ENCODE measurements at places on chromosomes 2 and 18. TPM values are rescaled to one million over a fixed set of nuclear protein-coding genes. Genes with fewer than 3 reads are reported as not detected.

DNA sequence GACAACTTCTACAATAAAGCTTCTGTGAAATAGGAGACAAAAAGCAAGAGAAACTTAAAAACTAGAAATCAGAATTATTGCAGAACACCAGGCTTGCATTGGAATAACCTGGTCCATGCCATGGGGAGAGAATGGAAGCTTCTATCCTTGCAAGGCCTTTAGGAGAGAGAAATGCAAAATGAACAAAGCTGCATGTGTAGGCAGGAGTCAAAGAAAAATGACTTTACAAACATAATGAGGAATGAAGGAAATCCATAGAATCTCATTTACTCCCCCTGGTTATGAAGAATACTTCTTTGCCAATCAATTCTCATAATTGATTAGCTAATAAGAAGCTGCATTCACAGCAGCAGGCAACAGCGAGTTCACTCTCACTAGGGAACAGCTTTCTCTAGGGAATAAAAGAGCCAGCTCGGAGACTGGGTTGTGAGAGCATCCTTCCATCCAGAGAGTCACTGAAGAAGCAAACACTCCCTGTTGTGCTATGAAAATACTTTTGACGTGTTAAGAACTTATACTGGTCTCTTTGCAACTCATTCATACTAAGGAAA lies 235.9 kb upstream of the LRATD1 start:
- DNase-seq, result no peak
- H3K27ac ChIP-seq, result no peak overlapping the region
- no peaks in the 10 kb centered on the region for H3K36me3 ChIP-seq

DNA sequence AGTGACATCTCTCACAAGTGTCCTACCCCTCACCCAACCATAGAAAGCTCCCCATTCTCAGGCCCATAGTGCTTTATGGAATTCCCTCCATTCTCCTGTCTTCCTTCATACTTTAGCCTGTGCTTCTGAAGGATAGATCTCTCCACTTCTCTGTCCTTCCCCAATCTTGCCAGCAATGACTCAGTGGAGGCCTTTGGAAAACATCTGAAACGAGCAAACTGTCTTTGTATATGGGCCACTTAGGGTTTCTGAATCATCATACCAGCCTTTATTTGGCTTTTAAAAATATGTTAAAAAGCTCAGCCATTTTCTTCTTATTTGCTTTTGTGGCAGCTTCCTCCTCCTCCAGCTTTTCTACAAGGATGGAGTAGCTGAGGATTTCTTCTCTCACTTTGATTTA lies 65.6 kb upstream of the ZNF385B start:
- H3K36me3 ChIP-seq, result no peaks in the 10 kb centered on the region
- no peak overlapping the region for H3K27ac ChIP-seq
- H3K27me3 ChIP-seq, result no peaks in the 10 kb centered on the region
- H3K4me3 ChIP-seq, result no peak overlapping the region
- DNase-seq, result no peak

The HRH4 gene
- total RNA-seq, result not detected

DNA sequence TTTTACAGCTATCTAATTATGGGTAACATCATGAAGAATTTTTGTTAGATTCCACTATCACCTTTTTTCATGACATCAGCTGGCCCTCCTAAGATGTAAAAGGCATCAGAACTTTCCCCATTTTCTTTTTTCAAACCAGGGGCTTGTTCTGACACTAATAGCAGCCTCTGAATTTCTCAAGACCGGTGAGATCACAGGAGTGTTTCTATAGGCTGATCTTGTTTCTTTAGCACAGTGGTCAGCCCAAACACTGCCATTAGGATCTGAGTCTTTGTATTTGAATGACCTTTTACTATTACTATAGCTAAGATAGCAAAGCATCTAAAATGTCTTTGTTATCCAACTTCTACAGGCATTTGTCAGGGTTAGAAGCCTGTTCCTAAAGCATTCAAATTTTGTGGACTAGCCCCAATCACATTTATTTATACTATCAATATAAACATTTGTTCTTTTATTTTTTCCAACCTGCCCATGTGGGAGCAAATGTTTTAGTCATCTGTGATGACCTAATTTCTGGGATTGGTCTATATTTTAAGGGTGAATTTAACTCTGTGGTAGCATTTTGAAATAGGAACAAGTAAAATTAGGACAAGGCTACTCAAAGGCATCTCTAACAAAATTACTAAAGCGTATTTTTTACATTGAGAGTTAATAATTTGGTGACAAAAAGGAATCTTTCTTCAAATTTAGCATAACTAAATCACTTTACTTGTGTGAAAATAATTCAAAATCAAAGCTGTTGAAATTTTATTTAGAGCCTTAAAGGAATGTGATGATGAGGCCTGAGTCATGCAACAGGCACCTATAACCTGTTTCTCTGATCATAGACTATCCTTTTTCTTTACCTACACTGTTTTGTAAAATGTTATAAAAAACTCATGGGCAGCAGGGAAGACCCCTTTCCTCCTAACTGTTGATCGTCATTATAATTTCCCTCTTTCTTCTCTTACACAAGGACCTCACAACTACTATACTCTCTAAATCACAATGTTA lies 39.3 kb downstream of the ZAP70 start:
- H3K27ac ChIP-seq, result no peak overlapping the region
- no peaks in the 10 kb centered on the region for H3K27me3 ChIP-seq
- peak; percentile 59 for DNase-seq
- H3K4me3 ChIP-seq, result no peak overlapping the region
- peaks cover 13% of the 10 kb centered on the region for H3K36me3 ChIP-seq
- H3K4me1 ChIP-seq, result peaks cover 7% of the 10 kb centered on the region

The IL36B gene
- total RNA-seq, result not detected

DNA sequence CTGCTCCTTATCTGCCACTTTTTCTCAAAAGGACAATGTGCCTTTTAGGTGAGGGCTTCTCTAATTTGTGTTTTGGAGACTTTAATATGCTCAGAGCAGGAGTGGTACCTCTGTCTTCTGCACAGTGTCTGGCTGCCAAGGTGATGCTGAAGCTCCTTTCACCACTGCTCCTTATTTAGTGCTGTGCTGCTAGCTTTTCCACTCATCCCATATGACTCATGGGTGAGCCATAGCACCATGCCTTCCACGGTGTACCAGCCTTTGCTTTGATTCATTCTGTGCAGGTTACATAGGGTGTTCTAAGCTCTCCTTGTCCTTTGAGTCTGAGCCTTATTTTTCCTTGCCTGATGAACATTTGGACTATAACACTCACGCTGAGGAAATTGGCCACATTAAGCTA lies 202.4 kb downstream of the ARL6IP6 start:
- no peaks in the 10 kb centered on the region for H3K4me1 ChIP-seq
- DNase-seq, result no peak
- no peak overlapping the region for H3K27ac ChIP-seq
- H3K27me3 ChIP-seq, result no peaks in the 10 kb centered on the region

The ARHGAP25 gene
- total RNA-seq, result 0.36 TPM

The SERPINE2 gene
- total RNA-seq, result 21.1 TPM

- DNase-seq, result peak; percentile 57
- H3K4me1 ChIP-seq, result peaks cover 1% of the 10 kb centered on the region
- peak overlapping the region; percentile 11 for H3K4me3 ChIP-seq
- H3K36me3 ChIP-seq, result no peaks in the 10 kb centered on the region
- H3K27ac ChIP-seq, result peak overlapping the region; percentile 1
These were observed 98.5 kb downstream of the DSEL start for GRCh38 chr18:67417864-67418523.
